ENCODE measurements at places on chromosomes 3 and 15.

DNA sequence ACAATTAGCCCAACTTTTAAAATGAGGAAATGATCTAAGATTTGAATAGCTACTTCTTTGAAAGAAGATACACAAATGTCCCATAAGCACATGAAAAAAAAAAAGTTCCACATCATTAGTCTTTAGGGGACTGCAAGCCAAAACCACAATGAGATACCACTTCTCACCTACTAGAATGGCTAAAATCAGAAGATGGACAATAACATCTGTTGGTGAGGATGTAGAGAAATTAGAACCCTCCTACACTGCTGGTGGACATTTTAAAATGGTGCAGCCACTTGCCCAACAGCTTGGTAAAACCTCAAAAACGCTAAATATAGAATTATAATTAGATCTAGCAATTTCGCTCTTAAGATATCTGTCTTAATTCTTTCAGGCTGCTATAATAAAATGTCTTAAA, 77.1 kb downstream of the MEX3B start:
- no peak for DNase-seq

DNA sequence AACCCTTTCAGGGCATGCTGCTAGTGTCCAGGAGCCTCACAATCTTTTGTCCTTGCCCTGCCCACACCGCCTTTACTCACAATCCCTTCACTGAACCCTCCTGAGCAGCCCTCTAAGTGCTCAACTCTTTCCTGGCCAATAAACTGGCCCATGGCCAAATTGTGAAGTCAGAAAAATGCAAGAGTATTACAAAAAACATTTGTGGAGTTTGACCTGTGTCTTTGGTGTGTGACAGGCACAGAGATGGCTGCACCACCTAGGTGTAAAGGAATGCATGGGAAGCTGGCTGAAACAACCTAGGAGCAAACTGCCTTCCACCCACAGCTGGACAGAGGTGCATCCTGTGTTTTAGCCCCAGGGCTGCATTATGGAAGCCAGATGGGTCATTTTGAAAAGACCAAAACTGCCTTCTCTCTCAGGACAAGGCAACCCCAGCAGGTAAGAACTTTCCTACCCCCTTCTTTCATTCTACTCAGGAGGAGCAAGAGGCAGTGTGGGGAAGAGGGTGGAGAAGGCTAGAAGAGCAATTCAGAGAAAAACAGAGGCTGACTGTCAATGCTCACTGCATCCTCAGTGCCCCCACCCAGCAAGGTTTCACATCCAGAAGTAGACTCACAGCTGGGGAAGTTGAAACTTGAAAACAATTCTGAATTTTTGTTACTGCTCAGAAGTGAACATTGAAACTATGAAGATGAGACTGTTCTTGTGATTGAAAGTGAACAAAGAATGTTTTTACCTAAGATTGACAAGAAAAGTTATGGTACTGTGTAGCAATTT, 78.6 kb downstream of the TRIM42 start:
- DNase-seq = no peak

GRCh38 chr3:126346466-126346865, 10.7 kb downstream of the KLF15 start:
- DNase-seq = no peak

GRCh38 chr15:30919877-30920550, 16.3 kb downstream of the FAN1 start:
- no peak for DNase-seq

Data from stimulated activated CD4-positive, alpha-beta T cell treated with anti-CD3 and anti-CD28 coated beads, TNF-alpha, amount 100 ng/mL, for 4 hours (primary cell).